ENCODE measurements at places on chromosomes 1 and 21.

DNA sequence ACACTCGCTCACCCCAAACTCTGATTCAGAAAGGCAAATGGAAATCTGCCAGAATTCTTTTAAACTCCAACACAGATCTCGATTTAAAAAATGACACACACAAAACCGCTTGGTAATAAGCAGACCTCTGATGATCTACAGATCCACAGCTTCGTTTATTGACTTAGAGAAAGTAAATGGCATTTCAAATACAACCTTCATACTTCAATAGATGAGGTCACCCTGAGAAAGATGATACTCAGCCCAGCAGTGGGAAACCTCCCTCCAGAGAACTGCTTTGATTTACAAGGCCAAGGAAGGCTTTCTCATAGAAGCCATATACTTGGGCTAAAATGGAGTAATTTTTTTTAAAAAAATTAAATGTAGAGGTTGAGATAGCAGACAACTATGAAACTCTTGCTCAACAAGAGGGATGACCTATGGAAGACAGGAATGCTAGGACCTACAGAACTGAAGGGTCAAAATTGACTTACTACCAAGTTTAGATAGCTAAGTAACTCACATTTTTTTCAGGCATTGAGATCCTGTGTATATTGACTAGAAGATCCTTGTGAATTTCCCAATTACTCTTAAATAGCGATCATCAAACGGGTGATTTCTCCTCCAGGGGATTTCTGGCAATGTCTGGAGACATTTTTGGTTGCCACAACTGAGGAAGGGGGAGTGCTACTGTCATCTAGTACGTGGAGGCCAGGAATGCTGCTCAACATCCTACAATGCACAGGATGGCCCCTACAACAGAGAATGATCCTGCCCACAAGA is 143.9 kb downstream of the CLIC6 start:
- DNase-seq = no peak

DNA sequence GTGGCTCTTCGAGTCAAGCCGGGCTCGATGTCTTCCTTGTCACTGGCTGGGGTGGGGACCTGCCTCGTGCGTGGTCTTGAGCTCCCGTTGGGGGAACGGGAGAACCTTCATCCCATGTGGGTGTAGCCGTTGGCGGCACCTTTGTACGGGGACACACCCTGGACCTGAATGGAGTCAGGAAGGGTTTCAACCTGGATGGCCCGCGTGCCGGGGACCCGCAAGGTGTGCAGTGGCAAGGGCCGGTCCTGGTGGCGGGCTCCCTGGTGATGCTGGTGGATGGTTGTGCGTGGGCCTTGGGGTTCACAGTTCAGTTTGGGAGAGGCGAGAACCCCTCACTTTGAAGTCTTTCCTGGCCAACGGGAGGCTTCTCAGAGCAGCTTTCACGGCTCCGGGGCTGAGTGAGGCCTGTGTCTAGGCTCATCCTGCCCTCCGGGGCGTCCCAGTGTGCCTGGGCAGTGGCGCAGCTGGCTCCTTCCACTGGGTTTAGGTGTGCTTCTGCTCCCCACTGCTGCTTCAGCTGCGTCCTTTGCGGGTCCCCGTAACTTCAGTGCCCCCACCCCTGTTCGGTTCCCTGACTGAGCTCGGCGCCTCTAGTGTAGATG is 11.4 kb downstream of the SKI start:
- no peak for DNase-seq

GRCh38 chr1:229436201-229436600 is 2.3 kb upstream of the ACTA1 start:
- no peak for DNase-seq

- no peak for DNase-seq
Measured at GRCh38 chr1:51523931-51524330, 4.9 kb upstream of the EPS15 start.

DNA sequence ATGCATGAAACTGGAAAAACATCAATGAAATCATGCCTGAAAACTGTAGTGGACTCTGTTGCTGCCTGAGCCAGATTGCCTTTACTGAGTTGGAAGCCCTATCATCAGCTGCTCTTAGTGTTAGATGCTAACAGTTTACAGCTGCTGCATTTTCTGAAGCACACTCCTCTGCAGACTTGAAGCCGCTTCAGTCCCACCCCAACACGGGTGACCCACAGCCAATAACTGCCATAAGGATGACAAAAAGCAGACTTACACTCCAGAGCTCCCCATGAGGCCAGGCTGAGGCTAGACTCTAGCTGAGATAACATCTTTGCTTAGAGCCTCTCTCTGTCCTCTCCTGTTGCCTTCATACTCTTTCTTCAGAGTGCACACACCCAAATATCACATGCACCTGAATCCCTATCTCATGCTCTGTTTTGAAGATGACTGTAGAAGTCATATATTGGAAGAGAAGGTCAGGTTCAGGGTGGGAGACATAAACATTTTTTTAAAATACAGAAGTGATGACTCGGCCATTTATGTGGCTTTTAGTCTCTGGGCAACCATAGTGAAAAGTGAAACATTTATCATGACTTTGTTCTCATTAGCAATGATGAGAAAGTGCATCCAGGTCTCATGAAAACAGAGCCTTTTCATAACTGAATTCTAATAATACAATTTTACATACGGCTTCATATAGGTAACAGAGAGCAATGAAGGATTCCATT is 161.0 kb downstream of the KCNK2 start:
- no peak for DNase-seq

GRCh38 chr1:20719871-20720620 is 2.2 kb upstream of the KIF17 start:
- no peak for DNase-seq

DNA sequence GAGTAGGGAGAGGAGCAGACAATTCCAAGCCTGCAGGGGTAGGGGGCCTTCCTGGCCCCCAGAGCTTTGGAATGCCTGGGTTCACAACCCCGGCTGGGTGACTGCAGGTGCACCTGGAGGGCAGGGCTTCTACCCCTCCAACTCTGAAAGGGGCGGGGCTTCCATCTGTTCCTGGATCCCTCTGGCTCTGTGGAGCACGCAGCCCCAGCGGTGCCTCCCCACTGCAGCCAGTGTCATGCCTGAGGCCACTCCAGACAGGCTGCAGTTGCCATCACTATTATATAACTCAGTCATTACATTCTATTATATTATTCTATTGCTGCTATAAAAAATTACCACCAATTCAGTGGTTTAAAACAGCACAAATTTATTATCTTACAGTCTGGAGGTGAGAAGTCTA is 12.5 kb upstream of the FNBP1L start:
- DNase-seq = no peak

- DNase-seq = no peak
Measured at GRCh38 chr1:83775977-83776603, 222.8 kb downstream of the TTLL7 start.

DNA sequence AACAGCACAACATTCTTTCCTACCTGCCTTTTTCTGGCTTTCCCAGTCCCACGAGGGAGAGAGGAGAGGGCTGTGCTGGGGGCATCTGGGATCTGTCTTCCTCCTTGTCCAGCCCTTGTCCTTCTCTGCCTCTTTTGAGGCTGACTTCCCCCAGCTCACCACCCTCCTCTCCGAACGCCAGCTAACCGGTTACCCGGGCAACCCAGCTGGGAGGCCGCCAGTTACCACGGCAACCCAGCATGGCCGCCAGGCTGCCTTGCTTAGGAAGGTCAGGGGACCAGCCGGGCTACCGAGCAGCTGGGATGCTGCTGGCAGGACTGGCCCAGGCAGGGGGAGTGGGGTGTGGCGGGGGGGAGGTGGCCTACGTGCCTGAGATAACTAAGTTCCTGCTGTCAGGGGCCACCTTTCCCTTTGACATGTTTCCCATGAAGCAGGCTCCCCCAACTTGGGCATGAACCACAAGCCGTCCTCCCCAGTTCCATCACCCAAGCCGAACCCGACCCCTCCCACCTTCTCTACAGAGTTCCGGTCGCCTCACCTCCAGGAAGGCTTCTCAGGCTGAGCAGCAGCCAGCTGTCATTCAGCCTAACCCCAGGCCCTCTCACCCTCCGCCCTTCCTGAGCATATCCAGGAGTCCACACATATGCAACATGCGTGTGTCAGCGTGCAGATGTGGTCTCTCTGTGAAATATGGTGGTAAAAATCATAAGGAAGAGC is 8.7 kb downstream of the PLEKHA6 start:
- peak; percentile 72 for DNase-seq

DNA sequence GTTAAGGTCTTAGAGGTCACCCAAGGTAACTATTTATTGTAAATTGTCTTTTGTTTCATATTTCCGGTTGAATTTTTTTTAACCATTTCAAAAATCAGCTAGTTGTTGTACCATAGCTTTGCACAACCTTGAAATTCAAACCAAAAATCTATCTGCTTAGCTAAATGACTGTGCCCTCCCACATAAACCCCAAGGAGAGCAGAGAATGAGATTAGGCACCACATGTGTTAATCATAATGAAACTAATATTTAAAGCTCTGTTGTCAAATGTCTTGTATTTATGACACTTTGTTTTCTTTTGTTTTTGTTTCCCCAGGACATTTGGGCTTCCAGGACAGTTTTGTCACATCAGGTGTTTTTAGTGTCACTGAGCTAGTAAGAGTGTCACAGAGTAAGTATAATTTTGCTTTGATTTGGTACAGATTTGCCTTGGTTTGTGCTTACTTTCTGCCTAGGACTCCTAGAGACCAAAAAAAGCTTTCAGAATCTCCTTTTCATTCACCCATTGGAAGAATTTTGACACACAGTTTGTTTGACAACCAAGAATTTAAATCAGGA is 249.9 kb downstream of the NFIA start:
- no peak for DNase-seq

DNA sequence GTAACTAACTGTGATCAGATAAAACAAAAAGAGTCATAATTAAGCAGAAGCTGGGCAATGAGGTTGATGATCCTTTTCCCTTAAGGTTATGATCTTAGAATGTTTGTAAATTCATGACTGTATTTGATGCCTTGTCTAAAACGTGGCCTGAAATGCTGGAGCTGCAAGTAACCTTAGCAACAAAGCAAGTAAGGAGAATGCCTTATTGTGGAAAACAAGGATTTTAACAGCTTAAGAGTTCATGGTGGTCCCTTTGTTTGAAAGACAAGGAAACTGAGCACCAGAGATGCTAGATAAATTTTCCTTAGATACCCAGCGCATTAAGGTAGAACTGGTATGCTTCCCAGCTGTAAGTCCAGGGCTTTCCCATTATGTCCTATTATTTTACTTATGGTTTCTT is 25.7 kb upstream of the XPR1 start:
- DNase-seq = no peak

DNA sequence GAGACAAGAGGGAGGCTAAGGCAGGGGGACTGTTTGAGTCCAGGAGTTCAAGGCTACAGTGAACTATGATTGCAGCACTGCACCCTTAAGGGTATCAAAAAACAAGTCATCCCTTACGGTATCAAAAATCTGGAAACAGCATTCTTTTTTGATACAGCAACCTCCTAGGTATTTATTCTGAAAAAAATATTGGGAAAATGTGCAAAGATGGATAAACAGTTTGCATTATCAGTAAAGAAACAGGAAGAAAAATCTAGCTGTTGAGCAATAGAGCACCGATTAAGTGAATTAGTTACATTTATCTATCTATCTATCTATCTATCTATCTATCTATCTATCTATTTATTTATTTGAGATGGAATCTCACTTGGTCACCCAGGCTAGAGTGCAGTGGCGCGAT is 56.7 kb upstream of the SCAF4 start:
- DNase-seq = no peak

DNA sequence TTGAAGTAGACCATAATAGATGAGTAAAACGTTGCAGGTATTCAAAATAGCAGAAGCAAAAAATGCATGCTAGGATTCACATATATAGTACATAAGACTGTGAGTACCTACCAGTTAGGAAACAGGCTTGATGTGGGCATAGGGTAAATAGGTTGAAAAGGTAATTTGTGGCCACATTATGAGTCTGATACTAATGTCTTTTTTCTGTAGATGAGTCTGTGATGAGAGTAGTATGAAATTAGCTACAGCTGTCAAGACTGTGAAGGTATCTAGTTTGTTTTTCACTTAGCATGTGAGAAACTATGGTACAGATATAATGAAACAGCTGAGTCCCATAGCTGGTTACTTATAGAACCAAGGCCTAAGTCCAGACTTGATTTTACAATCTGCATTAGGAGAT is 12.4 kb upstream of the SPATA1 start:
- DNase-seq = no peak

DNA sequence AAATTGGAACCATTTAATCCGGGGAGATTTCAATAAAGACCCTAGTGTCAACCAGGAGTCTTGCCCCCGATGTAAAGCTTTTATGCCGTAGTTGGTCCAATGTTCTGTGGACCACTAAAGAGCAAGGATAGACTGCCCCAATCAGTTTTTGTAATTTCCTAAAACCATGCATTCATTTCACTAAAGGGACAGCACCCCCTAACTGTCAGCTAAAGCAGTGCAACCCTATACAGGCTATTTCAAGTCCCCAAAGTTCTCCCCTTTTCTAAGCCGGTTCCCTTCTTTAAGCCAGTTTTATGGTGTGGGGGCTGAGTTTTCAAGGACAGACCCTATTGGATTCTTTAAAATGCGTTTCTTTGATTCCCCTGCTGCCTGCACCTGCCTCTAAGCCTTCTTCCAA is 12.7 kb upstream of the PDPN start:
- no peak for DNase-seq

- no peak for DNase-seq
Measured at GRCh38 chr1:156025876-156026275, 5.1 kb upstream of the SSR2 start.

GRCh38 chr1:46181343-46182260 is 5.3 kb upstream of the P3R3URF start:
- DNase-seq = no peak

- DNase-seq = no peak
Measured at GRCh38 chr1:35885961-35886558, 3.1 kb downstream of the AGO1 start.

DNA sequence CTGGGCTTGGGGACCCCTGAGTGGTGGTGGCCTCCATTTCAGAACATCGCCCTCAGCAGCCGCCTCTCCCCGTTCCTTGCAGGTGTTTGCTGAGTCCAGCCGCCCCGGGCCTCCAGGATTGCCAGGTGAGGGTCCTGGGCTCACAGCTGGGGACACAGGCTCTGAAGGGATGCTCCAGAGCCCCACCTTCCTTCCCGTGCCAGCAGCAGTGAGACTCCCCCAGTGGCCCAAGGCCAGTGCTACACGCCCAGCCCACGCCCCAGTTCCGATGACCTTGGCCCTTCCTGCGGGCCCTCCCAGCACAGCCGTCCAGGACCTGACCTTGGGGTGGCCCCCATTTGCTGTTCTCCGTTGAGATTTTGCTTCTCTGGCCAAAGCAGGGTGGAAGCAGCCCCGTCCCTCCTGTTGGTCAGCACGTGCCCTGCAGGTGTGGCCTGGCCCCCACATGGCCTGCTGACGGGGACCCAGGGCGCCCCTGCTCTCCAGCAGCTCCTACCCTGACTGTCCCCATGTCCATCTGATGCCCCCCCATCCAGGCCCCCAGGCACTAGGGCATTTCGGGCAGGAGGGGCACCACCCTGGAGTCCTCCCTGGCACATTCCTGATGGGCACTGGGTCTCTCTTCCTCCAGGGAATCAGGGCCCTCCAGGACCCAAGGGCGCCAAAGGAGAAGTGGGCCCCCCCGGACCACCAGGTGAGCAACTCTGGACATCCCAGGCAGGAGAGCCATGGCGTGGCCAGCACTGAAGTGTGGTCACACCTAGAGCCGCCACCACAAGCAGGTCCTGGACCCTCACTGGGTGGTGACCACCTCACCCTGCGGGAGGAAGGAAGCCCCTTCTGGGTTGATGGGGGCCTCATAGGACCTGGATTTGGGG is 45.0 kb downstream of the SLC19A1 start:
- DNase-seq = no peak
